Posterior vena cava (tissue), 2 donors: ENCODE measurements at places on chromosomes 2 and 18.

DNA sequence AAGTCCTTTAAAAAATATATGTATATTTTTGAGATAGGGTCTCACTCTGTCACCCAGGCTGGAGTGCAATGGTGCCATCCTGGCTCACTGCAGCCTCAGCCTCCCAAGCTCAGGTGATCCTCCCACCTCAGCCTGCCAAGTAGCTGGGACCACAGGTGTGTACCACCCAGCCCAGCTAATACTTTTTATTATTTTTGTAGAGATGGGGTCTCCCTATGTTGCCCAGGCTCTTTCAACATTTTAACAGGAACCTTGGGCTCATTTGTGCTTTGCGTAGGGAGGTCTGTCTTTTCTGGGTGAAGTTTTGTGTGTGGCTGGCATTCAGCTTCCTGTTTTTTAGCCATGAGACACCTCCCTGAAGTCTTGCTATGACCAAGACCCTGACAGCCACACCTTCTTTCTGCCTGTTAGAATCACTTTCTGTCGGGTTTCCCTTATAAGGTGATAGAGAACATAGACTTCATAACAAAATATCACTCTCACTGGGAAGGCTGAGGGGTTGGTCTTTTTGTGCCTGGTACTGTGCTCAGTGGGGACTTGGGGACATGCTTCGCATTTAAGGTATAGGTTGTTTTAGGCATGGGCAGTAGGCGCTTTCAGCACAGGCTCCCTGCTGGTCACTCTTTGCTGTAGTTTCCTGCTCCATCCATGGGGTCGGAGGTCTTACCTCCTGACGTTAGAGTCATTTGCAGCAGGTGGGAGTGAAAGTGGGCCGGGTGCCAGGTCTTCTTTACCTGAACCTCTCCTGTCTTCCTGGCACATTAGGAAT is 3.4 kb downstream of the RAB31 start:
- no peak for DNase-seq

- no peak for DNase-seq
Measured at GRCh38 chr2:72185206-72185605, 37.5 kb upstream of the CYP26B1 start.

GRCh38 chr2:205366336-205367060 is 315.8 kb upstream of the NRP2 start:
- no peak for DNase-seq

DNA sequence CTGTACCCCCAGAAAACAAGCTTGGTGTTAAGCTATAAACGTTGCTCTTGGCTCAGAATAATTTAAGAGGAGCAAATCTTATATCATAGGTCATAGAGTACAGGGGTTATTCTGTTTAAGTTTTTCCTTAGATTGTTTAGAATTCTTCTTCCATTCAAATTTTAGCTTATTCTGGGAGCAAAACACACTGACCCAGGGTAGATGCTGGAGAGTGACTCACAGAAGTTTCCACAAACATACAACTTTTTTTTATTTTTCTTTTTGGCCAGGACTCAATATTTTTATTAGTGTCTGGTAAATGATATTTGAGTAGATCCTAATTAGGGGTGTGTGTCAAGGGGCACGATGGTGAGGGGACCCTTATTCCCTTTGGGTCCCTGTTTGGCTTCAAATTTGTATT is 71.5 kb upstream of the PSME4 start:
- DNase-seq, result no peak

- DNase-seq, result no peak
Measured at GRCh38 chr2:180980943-180981911, 822 bp downstream of the UBE2E3 start.
